ENCODE measurements at places on chromosomes 7 and 10.

DNA sequence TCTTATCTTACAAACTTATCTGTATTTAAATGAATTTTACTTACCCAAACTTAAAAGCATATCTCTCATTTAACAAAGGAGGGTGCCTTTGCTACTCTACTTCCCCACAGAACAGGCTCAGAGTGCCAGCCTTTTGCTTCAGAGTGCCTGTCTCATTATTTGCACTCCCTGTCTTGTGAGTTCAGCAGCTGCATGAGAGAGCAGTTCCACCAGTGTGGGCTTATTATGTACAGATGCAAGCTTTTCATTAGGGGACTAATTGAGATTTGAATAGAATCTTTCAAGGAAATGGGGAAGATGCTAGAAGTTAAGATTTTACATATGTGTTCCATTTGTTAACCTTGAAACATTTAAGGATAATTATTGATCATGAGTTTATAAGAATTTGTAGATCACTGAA is 310.2 kb upstream of the LRRN3 start:
- DNase-seq = no peak

DNA sequence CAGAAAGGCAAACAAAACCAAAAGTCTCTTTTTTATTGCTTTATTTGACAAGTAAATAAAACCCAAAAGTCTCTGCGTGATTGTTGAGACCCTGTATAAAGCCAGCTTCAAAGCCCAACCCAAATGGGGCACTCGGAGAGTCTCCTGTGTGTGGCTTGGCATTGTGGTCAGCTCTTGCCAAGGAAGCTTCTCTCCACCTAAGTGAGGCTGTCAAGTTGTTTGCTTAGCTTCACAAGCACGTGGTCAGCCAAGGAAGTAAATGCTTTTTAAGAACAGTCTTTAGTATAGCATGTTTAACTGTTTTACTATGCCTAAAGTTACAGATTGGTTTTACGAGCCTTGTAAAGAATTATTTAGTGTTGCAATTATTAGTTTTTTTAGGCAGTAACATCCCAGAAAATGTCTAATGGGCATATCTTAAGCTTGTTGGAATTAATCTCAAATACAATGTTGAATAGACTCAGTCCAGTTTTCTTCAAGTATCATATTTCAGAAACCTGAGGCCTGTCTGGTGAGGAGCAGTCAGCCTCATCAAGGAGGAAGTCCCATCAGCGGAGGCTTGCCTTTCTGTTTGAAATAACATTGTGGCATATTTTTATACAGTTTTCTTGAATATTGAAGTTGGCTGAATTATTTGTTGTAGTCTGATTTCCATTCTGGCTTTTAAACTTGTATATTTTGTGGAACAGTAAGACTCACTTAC is 144.3 kb downstream of the ANKRD30A start:
- no peak for DNase-seq

DNA sequence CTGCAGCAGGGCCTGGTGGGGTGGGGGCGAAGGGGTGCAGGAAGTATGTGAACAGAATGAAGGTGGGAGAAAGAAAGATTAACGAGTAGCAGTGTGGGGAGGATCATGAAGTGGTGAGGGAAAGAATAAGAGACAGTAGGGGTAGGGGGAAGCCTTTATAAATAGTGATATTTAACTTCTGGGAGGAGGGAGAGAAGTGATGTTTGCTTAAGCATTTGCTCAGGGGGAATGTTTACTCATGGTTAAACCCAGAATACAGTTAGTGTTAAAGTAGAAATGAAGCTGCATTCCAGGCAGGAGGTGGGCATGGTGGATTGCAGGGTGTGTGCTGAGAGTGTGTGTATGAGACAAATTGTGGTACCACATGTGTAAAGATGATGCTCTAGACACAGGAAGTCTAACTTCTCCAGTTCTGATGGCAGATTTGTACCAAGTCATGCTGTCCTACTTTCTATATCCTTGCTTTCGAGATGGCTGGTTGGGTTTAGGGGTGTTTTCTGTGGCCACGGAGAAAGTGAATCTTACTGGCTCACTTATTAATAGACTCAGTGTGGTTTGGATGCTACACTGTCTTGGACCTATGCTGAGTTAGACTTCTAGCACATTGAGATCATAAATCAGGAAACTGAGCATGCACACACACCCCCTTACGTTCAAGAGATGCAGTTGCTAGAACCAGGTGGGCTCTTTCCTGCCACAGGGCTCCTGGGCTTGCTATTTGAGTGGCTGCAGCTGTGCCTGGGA is 10.6 kb upstream of the DNMBP start:
- DNase-seq = no peak

GRCh38 chr7:882336-883035 is 6.1 kb downstream of the GET4 start:
- DNase-seq = no peak

- DNase-seq = no peak
Observed at GRCh38 chr7:18405726-18406125, 89.8 kb upstream of the HDAC9 start.

All from ELF-1 (cell line).